ENCODE measurements at places on chromosomes 2 and 18. TPM values are rescaled to one million over a fixed set of nuclear protein-coding genes. Genes with fewer than 3 reads are reported as not detected.

BMP10 gene
- not detected for total RNA-seq

DDX1 gene
- 115 TPM for total RNA-seq

LOXHD1 gene
- not detected for total RNA-seq

ZDBF2 gene
- 12.6 TPM for total RNA-seq

C2orf80 gene
- not detected for total RNA-seq

SKA1 gene
- 14.4 TPM for total RNA-seq

CDK15 gene
- total RNA-seq = 46.3 TPM

GALR1 gene
- total RNA-seq = not detected

MAPRE3 gene
- total RNA-seq = 17.6 TPM

DYNAP gene
- total RNA-seq = not detected

TUBB8B gene
- not detected for total RNA-seq

GRCh38 chr2:23036629-23037028, 348.4 kb upstream of the KLHL29 start:
- DNase-seq = no peak

DNA sequence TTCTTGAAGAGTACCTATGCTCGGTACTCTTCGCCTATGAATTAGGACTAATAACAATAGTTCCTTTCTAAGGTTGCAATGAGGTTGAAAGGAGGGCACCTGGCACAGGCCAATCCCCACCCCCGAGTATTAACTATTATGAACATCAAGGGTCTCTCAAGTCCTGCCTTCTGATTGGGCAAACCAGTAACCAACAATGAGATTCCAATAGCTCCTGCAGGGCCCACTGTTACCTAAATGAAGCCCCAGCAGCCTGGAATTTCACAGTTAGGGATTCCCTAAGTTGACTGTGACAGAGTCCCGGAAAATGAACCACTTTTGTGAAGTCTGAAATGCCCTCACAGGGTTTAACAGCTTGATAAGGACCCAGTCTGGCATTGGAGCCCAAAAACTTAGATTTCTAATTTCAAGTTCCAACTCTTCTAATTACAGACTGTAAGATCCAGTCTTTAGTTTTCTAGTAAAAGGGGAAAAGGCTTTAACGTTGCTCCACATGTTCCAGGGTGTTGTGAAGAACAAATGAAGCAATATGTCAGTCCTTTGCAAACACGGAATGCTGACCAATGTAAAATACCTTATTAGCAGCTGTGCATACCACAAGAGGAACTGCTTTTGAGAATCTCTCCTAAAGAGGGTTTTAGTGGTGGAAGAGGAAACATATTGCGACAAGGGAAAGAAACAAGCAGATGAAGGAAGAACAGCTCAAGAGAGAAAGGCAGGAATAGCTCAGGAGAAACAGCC, 277.7 kb upstream of the MAP2 start:
- DNase-seq = no peak

- DNase-seq = no peak
Observed at GRCh38 chr2:119644186-119644585, 34.8 kb upstream of the TMEM177 start.

GRCh38 chr18:49172246-49172645, 221.5 kb upstream of the SMAD7 start:
- no peak for DNase-seq

- DNase-seq = no peak
Observed at GRCh38 chr2:10923008-10923375, 11.3 kb downstream of the KCNF1 start.

DNA sequence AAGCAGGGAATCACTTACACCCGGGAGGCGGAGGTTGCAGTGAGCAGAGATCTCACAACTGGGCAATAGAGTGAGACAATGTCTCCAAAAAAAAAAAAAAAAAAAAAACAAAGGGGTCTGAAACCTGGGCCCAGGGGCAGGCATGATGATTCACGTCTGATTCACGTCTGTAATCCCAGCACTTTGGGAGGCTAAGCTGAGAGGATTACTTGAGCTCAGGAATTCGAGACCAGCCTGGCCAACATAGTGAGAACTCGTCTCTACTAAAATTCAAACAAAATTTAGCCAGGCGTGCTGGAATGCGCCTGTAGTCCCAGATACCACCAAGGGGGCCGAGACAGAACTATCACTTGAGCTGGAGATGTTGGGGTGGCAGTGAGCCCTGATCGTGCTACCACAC, 30.3 kb downstream of the TEX44 start:
- DNase-seq = no peak

DNA sequence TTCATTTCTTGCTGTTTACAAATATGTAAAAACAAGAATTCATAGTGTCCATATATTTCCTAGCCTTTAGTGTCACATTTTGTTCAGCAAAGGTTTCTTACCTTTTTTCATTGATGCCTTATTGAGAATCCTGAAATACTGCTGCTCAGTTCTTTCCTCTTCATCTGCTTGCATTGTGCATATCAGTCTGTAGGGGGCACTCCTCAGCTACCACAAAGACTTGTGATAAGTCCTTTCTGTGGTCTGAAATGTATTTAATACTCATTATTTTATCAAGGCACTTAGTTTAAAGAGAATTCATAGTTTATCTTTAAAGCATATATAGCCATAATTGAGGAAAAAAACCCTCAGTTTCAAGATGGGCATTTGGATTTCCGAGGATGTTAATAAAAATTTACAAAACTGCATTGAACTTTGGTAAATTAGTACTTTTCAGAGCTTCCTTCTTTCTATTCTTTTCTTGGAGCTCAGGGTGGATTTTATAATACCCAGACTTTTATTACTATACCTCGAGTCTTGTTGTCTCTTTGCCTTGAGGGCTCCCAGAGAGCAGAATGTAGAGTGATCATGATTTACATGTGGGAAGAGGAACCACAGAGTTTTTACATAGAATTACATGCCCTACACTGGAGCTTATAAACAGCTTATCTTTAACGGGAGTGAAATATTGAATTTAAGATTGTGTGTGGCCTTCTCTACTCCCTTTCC, 570.1 kb downstream of the PLCL1 start:
- DNase-seq = peak; percentile 61

DNA sequence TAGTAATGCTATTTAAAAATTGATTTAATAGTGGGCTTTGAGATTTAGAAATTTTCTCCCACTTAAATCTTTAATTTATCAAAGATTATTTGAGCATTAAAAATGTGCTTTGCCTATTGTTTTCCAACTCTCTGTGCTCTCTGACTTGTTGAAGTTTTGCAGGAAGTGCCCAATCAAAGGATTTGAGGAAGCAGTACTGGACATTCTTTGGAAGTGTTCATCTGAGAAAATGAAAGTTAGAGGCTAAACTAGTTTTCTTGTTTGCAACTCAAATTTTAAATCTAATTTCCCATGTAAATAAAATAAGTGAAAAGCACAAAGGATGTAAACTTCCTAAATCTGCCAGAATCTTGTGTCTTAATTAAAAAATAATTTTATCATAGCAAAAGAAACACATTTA, 89.1 kb downstream of the CAMKMT start:
- no peak for DNase-seq

DNA sequence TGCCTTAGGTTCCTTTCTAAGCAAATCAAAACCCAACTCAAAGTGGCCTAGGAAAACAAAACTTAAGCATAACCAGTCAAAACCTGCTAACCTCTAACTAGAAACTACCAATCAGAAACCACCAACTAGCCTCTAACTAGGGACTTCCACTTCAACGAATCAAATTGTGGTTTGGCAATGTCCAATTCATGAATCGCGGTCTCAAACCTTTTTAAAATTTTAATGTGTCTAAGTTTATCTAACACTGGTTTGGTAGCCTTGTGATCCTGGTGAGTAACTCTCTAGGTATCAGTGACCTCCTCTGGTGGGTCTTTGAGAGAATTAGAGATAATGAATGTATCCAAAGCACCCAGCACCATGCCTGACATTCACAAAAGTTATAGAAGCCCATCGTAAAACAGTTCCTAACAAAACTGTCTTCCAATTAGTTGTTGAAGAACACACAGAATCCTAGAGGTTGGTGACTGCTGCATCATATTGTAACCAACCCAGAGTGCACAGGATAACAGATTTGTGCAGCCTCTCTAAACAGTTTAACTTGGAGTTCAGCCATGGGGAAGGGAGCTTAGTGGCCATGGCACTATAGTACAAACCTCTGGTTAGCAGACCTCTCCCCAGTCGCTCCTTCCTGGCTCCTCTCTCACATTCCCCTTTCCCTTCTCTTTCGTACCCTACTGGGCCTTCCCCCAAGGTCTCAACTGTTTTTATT, 45.2 kb upstream of the B3GNT2 start:
- DNase-seq = peak; percentile 55

DNA sequence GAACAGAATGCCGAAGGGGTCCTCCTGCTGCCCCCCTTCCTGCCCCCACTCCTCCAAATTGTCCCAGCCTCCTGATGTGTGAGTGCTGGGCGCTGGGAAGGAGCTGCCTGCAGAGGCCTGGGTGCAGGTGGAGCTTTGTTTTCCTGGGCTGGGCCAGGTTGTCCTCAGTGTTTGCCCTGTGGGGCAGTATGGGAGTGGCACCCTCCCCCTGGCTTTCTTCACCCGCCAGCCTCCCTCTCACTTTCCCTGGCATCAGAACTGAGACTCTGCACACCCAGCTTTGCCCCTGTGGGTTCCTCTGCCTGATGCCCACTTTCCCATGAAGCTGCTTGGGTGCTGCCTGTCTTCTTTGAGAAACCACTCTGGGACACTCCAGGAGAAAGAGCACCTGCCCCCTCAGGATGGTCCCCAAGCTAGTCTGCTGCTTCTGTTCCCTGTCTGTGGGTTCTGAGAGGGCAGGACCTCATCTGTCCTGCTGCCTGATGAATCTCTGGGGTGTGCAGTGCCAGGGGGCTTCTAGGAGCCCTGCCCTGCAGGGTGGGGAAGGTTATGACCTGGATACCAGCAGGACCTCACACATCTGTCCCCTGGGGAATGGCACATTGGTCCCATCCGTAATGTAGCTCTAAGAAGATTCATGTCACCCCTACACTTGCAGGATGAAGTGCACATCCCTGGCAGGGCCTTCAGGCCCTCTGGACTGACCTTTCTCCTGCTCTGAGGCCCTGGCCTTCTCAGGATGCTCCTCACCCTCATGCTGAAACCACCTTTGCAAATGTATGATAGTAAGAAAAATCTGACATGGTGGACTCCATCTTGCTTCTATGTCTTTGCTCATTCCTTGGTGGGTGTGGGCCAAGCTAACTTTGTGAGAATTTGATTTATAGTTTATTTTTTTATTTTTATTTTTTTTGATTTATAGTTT, 146.8 kb upstream of the HS6ST1 start:
- no peak for DNase-seq

DNA sequence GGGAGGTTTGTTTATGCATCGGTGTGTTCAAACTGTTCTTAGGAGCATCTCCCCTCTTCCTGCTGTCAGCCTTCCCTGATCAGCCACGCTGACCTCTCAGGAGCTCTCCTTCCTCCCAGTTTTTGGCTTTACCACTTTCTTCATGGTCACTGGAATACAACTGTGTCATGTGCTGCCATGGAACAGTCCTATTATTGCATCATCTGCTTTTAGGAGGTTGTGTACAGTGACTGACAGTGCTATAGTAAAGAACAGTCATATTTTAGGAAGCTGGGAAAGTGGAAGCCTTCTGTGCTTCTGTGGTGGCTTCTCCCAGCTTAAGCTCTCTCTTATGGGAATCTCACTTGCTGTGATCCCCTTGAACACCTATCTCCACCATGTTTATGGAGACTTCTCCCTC, 165.5 kb downstream of the TPGS2 start:
- no peak for DNase-seq

DNA sequence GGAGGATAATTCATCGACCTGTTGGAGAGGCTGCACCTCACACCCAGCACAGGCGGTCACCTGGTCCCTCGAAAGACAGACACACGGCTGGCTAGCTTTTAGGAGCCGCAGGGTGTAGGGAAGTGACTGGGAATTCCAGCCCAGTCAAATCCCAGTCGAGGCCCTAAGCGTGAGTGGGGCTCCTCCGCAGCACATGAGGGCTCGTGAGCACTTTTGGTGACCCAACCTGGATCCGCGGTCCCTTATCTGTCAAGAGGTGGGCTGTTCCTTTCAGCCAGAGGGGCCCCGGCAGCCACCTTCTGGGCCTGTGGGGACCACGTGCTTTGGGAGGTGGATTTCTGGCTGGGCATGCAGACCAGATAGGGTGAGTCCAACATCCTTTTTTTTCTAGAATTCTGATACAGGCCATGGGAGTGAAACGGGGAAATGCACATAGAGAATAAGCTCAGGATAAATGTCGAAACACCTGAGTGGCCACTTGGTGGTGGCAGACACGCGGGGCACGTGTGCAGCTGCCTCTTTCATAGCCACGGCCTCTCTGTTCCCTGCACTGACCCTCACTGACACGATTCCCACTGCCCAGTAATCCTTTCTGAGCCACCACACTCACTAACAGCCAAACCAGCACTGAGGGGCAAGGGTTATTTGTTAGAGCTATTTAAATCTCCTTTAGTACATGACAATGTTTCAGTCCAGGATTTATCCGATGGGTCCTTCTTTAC, 148.4 kb upstream of the PXDN start:
- no peak for DNase-seq

DNA sequence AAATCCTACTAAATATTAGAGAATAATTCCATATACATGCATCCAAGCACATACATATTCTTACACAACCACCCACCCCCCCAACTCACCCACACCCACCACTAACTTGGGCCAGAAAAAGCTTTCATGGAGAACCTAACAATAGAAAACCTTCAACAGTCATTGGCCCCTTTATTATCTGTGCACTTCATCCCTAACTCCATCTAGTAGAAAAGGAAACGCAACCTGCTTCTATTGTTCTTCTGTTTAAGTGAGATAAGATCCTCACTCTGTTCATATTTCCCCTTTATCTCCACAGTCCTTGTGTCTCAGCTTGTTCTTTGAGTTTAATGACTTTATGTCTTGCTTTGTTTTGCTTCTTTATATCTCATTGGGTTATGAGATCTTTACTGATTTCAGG, 1740.2 kb upstream of the CELF4 start:
- no peak for DNase-seq

DNA sequence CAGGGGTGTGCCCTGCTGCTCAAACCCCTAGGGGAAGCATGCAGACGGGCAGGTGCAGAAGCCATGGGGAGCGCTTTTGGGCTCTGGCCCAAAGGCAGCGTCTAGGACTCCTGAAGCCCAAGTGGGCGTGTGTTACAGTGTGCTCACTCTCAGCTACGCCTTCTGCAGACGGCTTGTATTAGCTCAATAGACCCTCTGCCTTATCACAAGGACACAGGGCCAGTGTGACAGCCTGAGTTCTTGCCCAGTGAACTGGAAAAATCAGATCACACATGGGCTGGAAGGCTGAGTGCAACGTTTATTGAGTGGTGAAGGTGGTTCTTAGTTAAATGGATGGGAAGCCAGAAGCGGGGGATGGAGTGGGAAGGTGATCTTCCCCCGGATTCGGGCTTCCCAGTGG, 210.9 kb downstream of the CDH20 start:
- no peak for DNase-seq

- DNase-seq = no peak
Observed at GRCh38 chr2:42338567-42339190, 22.3 kb downstream of the COX7A2L start.

DNA sequence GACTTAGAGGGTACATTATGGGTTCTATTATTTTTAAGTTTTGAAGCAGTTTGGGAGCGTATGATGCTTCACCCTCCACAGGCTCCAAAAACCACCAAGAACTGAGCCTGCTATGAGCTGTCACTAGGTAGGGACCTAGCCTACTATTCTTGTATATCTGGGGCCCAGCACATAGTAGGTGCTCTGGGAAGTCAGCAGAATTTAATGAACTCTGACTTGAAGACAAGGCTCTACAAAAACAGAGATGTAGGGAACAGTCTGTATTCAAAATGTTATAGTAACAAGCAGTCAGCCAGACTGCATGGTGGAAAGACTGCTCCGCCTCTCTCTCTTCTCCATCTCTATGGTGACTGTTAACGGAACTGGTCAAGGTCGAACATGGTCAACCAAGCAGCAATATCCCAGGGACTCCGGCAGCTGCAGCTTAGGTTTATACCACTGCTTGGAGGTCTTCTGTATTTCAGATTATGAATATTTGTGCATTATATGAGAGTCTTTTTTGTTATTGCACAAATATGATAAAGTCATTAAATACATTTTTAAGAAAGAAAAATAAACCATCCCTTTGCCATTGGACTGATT, 22.2 kb upstream of the YWHAQ start:
- no peak for DNase-seq

Measured in HFFc6 (cell line).